ENCODE measurements at places on chromosomes 12 and 14.

- H3K27me3 ChIP-seq = no peaks in the 10 kb centered on the region
- H3K36me3 ChIP-seq = no peaks in the 10 kb centered on the region
- DNase-seq = no peak
- no peak overlapping the region for H3K27ac ChIP-seq
Observed at GRCh38 chr12:132272711-132273110, 56.7 kb downstream of the GALNT9 start.

DNA sequence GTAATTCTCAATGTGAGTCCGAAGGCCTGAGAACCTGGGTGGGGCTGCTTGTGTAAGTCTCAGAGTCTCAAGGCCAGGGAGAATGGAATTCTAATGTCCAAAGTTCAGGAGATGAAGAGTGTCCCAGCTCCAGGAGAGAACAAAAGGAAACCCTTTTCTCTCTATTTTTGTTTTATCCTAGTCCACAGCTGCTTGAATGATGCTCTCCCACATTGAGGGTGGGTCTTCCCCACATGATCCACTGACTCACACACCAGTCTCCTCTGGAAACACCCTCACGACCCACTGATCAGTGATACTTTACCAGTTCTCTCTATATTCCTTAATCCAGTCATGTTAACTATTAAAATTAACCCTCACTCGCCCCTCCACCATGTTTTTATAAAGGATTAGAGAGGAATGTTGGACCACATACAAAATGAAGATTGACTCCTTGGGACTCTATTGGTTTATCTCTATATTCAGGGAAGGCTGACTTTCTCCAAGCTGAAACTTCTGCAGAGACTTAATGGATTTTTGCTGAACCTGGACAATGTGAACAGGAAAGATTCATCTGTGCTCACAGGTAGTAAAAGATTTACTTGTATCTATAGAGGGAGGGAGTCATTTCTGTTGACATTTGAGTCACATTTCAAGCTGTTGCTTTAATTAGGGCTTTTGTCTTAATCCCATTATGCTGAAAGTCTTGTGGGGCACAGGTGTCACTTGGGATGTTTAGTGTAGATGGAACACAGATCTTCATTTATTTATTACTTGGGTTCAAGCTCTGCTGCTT lies 1061.0 kb upstream of the TMEM132C start:
- no peaks in the 10 kb centered on the region for H3K27me3 ChIP-seq
- DNase-seq = no peak
- H3K27ac ChIP-seq = no peak overlapping the region
- H3K4me3 ChIP-seq = no peak overlapping the region
- no peaks in the 10 kb centered on the region for H3K4me1 ChIP-seq

DNA sequence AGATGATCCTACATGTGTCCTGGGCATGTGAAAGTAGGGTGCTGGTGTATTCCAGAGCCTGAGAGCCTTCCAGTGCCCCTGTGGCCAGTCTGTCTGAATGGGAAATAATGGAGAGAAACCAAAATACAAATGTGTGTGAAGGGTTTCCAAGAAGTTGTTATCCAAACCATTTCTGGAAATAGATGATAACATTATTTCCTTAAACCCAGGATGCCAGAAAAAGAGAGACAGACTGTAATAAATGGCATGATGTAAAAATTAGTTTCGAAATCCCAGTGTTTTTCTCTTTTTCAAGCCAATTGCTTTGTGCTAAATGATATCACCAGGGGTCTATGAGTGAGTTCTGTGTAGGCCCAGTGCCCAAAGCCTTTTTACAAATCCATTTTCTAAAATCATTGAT lies 175.3 kb downstream of the PHLDA1 start:
- no peaks in the 10 kb centered on the region for H3K27me3 ChIP-seq
- no peak overlapping the region for H3K4me3 ChIP-seq

DNA sequence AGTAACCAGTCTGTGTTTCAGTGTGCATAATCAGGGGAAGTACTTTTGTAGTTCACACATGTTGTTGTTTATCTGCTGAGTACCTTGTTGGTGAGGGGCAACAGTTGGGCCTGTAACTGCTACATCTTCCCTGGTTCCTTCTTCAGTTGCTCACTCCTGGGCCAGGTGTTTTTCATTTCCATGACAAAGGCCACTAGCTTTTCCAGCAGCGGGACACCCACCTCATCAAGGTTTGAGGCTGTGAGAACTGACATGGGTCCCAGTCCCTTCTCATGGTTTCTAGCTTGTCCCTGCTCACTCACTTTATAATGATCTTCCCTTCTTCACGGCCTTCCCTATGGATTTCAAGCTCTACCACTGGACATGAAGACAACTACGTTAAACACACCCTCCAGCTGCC lies 1.5 kb upstream of the NOXRED1 start:
- H3K36me3 ChIP-seq = peaks cover 66% of the 10 kb centered on the region
- no peak overlapping the region for H3K27ac ChIP-seq
- no peak overlapping the region for H3K4me3 ChIP-seq
- H3K4me1 ChIP-seq = no peaks in the 10 kb centered on the region
- no peaks in the 10 kb centered on the region for H3K27me3 ChIP-seq

DNA sequence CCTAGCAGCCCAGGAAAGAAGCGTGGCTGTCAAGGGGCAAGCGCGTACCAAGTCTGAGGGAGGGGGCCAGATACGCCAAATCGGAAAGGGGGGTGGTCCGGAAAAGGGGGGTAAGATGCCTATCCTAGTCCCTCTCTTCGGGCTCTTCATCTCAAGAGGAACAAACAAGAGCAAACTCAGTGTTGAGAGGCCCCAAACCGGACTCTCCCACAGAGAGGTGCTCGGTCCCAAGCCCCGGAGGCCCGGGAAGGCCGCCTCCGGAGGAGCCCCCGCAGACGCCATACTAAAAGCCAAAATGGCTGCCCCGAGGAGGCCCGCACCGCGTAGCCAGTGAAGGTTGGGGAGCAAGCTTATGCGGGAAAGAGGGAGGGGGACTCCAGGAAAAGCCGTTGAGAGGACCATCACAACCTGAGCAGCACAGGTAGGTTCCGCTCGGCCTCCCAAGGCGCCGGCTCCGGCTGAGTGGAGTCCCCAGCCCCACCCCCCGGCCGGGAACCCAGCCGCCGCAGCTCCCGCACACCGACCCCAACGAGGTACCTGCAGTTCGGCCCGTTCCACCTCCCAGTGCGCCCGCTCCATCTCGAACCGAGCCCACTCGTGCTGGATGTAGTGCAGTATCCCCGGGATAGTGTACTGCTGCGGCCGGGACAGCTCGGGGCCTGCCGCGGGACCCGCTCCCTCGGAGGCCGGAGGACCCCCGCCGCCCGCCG lies at the start of gene AP4S1:
AP4S1 (plus strand) TSS at position 283 of the 710 bp plus-strand sequence. CDS start 40,548 bp downstream, outside the sequence.
- peak; percentile 59 for DNase-seq
- H3K27me3 ChIP-seq = no peaks in the 10 kb centered on the region
- H3K4me1 ChIP-seq = no peaks in the 10 kb centered on the region
- H3K4me3 ChIP-seq = peak within 1 kb of the TSS; percentile 100
- peaks cover 2% of the 10 kb centered on the region for H3K36me3 ChIP-seq
- H3K27ac ChIP-seq = peak within 1 kb of the TSS; percentile 99

GRCh38 chr14:101372894-101373620 lies 188.2 kb upstream of the DIO3 start:
- H3K27ac ChIP-seq = no peak overlapping the region
- H3K4me1 ChIP-seq = no peaks in the 10 kb centered on the region
- no peaks in the 10 kb centered on the region for H3K27me3 ChIP-seq
- H3K4me3 ChIP-seq = no peak overlapping the region

- no peaks in the 10 kb centered on the region for H3K36me3 ChIP-seq
- no peak overlapping the region for H3K27ac ChIP-seq
- H3K4me1 ChIP-seq = no peaks in the 10 kb centered on the region
- H3K27me3 ChIP-seq = no peaks in the 10 kb centered on the region
- DNase-seq = no peak
Observed at GRCh38 chr12:79326663-79327062, 364.1 kb downstream of the PAWR start.

GRCh38 chr14:74309125-74310022 lies 6.6 kb upstream of the ABCD4 start:
- no peaks in the 10 kb centered on the region for H3K27me3 ChIP-seq
- no peak overlapping the region for H3K4me3 ChIP-seq
- no peaks in the 10 kb centered on the region for H3K36me3 ChIP-seq
- no peak for DNase-seq
- H3K4me1 ChIP-seq = no peaks in the 10 kb centered on the region

GRCh38 chr14:103002578-103003350 lies 54.6 kb downstream of the CDC42BPB start:
- H3K4me3 ChIP-seq = no peak overlapping the region
- H3K27ac ChIP-seq = no peak overlapping the region
- no peak for DNase-seq
- H3K4me1 ChIP-seq = peaks cover 6% of the 10 kb centered on the region

DNA sequence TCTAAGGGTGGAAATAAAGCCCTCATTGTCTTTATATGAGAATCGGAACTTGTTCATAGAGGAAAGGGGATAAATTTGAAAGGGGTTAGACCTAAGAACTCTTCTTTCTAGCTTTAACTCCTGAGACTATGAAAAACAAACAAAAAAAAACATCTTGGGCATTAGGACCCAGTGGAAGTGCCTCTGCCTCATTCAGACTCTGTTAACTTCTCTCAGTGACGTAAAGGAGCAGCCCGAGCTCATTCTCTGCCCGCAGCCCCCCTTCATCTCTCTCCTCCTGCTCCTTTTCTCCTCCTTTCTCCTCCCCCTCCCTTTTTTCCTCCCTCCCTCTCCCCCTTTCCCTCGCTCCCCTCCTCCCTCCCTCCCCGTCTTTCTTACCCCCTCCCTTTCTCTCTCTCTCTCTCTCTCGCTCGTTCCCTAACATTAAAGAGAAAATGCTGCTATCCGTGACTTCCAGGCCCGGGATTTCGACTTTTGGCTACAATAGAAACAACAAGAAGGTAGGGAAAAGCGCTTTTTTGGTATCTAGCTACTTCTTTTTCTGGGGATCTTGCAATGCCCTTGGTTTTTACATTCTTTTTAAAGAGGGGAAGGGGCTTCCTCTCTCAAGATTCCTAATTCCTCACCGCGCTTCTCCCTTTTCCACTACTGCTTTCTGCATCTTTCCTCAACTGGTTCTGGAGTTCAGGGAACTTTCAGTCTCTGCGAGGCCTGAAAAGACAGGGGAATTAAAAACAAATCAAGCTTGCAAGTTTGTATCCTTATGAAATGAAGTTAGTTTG lies at the start of gene RBMS2:
RBMS2 (plus strand) TSS at position 231 of the 782 bp plus-strand sequence; CDS start at position 435, 204 bp downstream.
- peaks cover 45% of the 10 kb centered on the region for H3K4me1 ChIP-seq
- H3K27ac ChIP-seq = peak within 1 kb of the TSS; percentile 91
- H3K4me3 ChIP-seq = peak within 1 kb of the TSS; percentile 52
- peak; percentile 91 for DNase-seq
- H3K36me3 ChIP-seq = no peaks in the 10 kb centered on the region

GRCh38 chr12:55974308-55974730 lies 441 bp downstream of the RAB5B start:
- H3K36me3 ChIP-seq = no peaks in the 10 kb centered on the region
- peak overlapping the region; percentile 96 for H3K4me3 ChIP-seq
- peak overlapping the region; percentile 95 for H3K27ac ChIP-seq

DNA sequence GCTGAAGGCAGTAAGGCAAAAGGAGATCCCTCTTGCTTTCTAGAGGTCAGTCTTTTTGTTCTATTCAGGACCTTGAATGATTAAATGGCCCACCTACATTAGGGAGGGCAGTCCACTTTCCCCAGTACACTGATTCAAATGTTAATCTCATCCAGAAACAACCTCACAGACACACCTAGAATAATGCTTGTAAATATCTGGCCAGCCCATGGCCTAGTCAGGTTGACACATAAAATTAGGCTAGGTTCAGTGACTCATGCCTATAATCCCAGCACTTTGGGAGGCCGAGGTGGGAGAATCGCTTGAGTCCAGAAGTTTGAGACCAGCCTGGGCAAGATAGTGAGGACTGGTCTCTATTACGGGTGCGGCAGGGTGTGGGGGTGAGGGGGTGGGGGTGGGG lies 43.5 kb downstream of the MIPOL1 start:
- H3K27ac ChIP-seq = no peak overlapping the region
- no peak overlapping the region for H3K4me3 ChIP-seq
- H3K36me3 ChIP-seq = no peaks in the 10 kb centered on the region
- no peak for DNase-seq

DNA sequence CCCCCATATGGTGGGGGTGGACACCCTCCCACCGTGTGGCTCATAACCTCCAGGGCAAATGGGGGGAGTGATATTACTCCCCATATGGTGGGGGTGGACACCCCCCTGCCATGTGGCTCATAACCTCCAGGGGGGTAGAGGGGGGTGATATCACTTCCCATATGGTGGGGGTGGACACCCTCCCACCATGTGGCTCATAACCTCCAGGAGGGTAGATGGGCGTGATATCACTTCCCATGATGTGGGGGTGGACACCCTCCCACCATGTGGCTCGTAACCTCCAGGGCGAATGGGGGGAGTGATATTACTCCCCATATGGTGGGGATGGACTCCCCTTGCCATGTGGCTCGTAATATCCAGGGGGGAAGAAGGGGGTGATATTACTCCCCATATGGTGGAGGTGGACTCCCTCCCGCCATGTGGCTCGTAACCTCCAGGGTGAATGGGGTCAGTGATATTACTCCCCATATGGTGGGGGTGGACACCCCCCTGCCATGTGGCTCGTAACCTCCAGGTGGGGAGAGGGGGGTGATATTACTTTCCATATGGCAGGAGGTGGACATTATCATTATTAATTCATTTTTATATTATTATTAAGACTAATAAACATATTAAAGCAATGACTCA lies 51.2 kb upstream of the OXA1L start:
- H3K27me3 ChIP-seq = no peaks in the 10 kb centered on the region
- H3K27ac ChIP-seq = no peak overlapping the region
- no peaks in the 10 kb centered on the region for H3K36me3 ChIP-seq
- no peaks in the 10 kb centered on the region for H3K4me1 ChIP-seq

DNA sequence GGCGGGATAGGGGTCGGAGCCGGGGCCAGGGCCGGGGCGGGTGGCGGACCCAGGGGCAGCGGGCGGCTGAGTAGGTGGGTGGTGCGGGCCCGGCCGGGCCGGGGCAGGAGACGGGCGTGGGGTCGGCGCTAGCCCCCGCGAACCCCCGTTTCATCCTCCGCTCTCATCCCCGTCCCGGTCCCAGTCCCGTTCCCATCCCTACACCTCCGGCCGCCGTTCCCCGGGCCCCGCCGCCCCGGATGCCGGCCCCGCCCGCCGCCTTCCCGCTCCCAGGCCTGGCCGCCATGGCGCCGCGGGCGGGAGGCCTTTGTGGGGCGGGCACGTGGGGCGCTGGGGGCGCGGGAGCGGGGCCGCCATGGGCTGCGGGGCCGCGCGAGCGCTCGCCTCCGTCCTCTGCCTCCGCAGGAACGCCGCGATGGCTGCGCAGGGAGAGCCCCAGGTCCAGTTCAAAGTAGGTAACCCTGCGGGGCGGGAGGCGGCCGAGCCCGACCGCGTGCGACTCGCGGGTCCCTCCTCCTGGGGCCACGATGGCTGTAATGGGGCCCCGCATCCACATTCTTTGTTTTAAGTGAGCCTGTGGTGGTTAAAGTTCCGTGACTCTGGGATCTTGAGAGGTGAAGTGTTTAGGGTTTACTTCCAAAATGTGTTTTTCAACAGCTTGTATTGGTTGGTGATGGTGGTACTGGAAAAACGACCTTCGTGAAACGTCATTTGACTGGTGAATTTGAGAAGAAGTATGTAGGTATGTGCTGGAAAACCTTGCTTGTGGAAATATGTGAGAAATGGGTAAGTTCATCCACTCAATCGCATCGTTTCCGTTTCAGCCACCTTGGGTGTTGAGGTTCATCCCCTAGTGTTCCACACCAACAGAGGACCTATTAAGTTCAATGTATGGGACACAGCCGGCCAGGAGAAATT lies 572 bp downstream of the RAN start:
- H3K27ac ChIP-seq = peak overlapping the region; percentile 87
- H3K27me3 ChIP-seq = no peaks in the 10 kb centered on the region
- H3K4me1 ChIP-seq = no peaks in the 10 kb centered on the region
- H3K36me3 ChIP-seq = peaks cover 36% of the 10 kb centered on the region

Measured in right atrium auricular region (tissue), 2 donors.